ENCODE measurements at places on chromosomes 4 and X.

GRCh38 chr4:20217951-20218350 lies 33.8 kb upstream of the SLIT2 start:
- DNase-seq: no peak

- DNase-seq: no peak
Measured at GRCh38 chrX:148573119-148573518, 72.7 kb downstream of the AFF2 start.

DNA sequence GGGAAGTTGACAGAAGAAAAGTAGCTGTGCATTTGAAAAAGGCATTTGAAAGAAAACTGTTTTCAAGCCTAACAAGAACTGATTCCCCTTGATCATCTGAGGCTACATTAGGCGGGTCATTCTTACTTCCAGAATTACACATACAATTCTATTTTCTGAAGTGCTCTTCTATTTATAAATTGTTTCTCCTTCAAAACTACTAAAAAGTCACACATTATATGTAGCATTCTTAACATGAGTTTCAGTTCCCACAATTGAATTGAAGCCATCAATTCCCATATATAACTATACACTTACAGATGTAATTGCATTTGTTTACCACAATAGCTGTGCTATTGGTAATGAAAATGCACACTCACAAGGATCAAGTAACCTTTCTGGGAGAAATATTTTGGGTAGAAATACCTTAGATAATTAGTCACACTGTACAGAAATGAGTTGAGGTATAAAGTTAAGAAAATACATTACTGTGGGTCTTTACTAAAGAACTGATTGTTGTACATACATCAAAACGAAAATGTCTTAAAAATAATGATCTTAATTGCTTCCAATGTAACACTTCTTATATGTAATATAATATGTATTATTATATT lies 1688.0 kb upstream of the AGA start:
- no peak for DNase-seq

DNA sequence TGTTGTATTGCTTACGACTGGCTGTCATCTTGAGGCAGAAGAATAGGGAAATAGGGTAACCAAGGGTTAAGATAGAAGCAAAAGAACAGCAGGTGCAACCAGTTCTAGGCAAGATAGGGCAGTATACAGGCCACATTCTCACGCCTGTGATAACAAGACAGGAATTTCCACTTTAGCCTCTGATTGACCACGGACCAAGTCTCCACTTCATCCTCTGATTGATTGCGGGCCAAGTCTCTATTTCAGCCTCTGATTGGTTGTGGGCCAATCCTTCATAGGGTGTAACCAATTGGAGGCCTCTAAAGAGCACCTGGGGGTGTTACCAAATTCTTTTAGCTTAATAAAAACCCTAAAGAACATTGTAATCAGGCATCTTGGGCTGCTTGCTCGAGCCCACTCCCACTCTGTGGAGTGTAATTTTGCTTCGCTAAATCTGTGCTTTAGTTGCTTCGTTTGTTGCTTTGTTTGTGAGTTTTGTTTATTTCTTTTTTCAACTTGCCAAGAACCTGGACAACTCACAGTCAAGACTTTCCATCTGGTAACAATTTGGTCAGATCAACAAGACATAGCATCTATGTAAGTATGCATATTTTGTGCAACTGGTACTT lies 8.7 kb upstream of the TBC1D9 start:
- no peak for DNase-seq

DNA sequence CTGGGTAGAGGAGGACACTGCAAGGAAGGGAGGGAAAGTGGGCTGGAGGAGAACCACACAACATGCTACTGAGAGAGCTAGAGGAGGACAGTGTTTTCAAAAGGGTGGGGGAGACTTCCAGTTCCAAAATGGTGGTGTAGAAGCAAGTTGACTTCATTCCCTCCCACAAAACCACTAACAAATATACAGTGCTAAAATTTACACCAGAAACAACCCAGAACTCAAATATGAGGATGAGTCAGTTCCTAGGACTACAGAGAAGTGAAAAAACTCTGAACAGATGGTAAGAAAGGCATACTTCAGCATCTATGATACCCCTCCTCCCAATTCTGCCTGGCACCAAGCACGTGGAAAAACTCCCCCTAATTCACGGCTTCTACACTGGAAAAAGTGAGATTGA lies 9.8 kb downstream of the AADAT start:
- DNase-seq: no peak

GRCh38 chrX:128929271-128930057 lies 593.8 kb downstream of the SMARCA1 start:
- no peak for DNase-seq
